ENCODE measurements at places on chromosomes 12 and 14.

DNA sequence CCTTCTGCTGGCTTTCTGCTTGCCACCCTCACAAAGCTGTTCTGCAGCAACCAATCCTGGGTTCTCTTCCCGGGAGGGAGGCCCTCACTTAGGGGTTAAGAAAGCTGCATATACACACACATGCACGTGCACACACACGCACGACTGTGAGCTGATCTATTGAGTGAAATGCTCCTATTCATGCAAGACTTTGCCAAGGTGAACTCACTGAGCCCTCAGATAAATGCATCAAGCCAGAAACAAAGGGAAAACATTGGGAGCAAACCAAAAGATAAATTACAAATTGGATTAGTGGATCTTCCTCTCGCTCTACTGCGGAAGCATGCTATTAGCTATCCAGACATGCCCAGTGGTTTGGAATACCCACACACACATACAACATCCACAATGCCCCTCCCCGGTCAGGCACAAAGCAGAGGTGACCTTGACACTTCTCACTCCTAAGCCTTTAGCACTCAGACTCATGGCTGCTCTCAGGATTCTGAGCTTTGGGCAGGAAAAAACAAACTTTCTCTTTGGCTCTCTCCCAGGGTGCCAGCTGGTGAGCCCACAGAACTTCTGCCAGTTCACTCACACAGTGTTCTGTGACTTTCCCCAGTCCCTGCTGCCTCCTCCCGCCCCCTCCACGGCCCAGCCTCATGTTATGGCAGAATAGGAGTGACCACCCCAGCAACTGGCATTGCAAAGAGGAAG lies 320.0 kb downstream of the DPF3 start:
- no peak for DNase-seq

DNA sequence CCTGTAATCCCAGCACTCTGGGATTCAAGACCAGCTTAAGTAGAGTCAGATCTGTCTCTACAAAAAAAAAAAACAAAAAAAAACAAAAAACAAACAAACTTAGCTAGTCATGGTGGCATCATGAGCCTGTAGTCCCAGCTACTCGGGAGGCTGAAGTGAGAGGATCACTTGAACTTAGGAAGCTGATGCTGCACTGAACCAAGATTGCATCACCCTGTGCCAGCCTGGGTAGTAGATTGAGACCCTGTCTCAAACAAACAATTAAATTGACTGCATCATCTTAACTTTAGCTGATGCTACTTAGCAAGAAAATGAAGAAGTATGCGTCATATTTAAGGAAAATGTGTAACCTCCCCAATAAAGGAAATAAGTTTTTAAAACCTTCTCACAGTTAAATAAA lies 136.6 kb upstream of the ATXN7L3B start:
- no peak for DNase-seq

- no peak for DNase-seq
Measured at GRCh38 chr14:104509673-104510072, 69.9 kb upstream of the C14orf180 start.

DNA sequence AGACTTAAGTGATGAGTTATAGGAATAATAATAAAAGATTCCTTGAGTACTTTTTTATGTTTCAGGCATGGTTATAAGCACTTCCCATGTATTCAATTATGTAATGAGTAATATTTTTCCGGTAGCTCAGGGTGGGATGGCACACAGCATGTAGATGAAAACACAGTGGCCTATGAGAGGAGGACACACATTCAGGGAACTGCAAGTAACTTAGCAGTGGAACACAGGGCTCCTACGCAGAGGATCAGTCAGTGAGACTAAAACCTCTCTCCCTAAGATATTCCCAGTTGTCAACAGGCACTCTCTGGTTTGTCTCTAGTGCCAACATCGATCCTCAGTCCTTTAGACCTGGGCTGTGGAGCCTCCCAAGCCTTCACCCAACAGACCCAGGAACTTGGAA lies 219.4 kb downstream of the DIO2 start:
- no peak for DNase-seq

DNA sequence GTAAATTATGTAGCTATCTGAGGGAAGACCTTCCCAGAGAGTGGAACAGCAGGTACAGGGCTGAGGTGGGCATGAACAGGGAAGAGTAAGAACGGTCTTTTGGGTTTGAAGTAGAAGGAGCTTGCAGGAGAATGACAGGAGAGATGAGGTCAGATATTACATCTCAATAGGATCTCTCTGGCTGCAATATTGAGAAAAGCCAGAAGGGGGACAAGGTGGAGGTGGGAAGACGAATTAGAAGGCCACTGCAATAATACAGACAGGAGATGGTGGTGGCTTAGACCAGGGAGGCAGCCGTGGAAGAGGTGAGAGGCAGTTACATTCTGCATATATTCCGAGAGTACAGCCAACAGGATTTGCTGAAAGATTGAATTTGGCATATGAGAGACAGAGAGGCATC lies 310.2 kb downstream of the APAF1 start:
- no peak for DNase-seq
